ENCODE measurements at places on chromosomes 5 and 9.

DNA sequence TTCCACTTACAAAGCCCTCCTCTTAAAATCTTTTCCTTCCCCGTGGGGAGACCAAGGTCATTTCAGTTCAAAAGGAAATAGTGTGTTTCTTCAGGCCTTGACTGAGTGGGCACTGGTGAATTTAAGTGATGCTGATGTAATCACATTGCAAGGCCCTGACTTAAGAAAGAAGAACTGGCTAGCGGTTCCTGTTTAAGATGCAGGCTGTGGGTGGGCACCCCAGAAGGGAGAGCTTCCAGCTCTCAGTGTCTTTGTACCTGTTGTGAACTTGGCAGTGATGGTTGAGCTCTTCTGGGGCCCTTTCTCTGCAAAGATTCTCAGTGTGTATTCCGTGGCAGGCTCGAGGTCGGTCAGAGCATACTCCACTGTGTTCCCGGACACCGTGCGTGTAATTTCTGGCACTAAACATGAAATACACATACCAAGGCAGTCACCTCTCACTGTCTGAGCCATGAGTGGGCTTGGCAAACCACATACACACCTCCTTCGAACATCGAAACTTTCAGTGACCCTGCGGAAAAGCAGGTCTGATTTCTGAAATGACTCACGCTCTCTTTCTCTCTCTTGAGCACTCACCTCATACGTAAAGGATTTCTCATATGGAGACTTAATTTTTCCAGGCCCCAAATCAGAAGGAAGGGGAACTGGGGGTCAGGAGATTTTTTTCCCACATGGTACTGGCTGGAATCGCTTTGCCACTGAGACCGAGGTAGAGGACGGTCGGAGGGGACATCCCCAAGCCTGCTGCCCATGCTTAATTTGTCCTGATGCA is 81.9 kb downstream of the TNC start:
- DNase-seq: peak; percentile 69

DNA sequence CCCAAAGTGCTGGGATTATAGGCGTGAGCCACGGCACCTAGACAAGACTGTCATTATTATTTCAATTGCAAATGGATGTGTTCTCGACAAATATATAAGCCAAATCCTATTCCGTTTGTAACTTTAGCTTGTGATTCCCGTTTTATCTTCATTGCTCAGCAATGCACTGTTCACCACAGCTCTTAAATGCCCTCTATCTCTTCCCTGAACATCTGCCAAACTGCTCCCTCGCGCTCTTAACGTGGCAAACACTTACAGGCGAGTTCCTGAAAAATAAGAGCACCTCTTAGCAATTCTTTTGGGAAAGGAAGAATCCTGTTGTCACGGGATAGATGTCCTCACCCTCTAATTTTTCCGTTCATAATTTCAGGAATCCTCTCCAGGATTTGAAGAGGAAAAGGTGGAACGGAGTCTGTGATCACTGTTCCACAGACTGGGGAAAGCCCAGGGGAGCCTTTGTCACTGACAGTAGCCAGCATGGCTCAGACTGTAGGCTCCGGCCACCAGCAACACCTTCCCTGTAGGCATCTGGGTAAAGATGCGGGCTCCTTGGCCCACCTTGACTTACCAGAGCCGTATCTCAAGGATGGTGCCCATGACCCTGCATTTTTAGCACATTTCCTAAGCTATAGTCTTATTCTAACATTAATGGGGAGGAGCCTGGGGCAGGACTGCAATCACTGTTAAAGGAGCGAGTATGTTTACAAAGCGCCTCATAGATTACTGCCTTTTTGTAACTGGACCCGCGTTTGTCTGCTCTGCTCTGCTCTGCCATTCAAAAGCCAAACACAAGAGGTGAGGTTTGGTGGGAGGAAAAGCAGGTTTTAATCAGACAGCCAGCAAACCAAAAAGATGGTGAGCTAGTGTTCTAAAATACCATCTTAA is 20.2 kb upstream of the GNPDA1 start:
- no peak for DNase-seq

DNA sequence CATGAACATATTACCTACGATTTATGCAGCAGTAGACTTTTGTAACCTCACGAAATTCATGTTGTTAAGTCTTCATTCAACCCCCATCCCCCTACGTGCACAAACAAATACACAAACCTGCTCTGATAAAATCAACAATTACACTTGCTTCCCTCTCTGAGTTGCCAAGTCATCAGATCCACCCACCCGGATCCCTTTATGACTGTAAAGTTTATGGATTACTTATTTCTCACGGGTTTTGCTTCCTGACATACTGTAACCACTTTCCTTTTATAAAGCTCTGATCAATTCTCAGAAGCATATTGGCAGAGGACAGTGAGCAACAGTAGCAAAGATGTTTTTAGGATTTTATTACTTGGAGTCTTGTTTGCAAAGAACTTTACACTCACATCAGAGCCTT is 70.5 kb downstream of the MLLT3 start:
- DNase-seq: peak; percentile 13

- no peak for DNase-seq
Measured at GRCh38 chr5:9054322-9054721, 491.6 kb downstream of the SEMA5A start.

DNA sequence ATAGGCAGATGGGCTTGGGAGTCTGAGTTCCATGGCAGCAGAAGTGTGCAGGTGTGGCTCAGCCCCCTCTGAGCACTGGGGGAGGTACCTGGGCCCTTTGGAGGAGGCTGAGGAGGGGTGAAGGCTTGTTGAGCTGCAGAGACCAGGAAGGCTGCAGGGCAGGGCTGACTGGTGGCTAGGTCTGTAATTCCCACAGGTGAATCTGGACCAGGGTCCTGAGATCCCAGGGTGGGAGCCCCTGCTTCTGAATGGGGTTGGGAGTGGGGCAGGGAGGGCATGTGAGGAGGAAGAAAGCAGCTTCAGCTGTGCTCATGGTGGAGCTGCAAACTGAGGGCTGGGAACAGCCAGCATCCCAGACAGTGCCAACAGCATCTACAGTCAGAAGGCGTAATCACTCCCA is 111.1 kb downstream of the CACNA1B start:
- DNase-seq: no peak

DNA sequence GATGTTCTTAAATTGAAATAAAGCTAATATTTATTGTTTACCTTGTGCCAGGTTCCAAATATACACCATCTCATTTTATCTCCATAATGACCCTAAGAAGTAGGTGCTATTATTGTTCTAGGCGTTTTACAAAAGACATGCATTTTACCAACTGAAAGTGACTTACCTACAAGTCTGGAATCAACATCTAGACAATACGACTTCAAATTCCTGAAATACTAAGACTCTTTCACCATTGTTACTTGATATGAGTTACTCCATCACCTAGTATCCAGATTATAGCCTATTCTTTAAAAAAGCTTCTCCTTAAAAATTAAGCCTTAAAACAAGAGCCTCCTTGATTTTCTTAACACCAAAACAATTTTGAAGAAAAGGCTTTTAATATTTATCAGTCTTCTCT is 13.3 kb downstream of the HACD4 start:
- no peak for DNase-seq

DNA sequence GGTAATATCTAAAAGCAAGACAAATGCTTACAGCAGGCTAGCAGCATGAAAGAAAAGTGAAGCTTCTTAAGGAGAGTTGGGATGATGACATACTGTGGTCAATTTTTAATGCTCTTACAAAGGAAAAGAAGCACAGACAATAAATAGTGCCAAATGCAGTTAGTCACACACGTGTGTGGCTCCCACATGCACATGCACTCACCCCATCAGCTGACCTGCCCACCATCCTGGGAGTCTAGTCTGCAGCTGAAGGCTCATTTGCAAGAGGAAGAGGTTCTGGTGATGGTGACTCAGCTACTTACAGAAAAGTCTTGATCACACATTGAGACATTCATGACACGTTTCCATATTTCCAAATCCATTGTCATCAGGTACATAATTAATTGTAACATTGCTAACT is 129.3 kb downstream of the MRPL36 start:
- no peak for DNase-seq

GRCh38 chr9:134867917-134868750 is 12.5 kb upstream of the FCN2 start:
- no peak for DNase-seq

DNA sequence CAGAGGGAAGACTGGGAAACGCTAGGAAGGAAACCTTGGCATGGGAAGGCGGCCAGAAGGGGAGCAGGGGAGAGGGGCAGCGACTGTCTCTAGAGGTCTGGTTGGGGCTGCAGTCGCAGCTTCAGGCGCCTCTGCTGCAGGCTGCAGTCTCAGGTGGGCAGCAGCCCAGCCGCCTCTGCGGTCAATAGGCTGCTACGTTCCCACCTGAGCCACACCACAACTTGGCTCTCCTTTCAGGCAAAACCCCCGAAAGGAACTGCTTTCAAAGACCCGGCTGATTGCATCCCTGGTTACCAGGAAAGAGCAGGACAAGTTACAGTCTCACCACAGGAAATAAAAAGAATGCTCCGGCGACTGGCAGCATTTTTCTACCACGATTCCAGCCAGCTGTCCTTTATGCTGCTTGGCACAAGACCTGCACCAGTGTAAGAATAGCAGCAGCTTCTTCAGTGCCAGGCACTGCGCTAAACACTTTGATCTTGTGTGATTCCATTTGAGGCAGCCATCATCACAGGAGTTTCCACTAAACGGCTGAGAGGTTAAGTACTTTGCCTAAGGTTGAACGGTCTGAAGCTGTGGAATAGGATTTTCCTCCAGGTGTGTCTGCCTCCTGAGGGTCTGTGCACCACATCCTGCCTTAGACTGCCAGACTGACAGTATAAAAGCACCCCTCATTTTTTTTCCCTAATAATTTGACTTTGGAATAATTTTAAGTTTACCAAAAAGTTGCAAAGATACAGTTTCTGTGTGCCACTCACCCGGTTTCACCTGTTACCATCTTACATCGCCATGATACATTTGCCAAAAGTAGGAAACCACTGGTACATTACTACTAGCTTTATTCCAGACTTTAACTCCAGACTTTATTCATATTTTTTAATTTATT is 7.5 kb downstream of the RPS14 start:
- DNase-seq: no peak

- DNase-seq: no peak
Measured at GRCh38 chr9:29006628-29007027, 1433.3 kb upstream of the C9orf72 start.

DNA sequence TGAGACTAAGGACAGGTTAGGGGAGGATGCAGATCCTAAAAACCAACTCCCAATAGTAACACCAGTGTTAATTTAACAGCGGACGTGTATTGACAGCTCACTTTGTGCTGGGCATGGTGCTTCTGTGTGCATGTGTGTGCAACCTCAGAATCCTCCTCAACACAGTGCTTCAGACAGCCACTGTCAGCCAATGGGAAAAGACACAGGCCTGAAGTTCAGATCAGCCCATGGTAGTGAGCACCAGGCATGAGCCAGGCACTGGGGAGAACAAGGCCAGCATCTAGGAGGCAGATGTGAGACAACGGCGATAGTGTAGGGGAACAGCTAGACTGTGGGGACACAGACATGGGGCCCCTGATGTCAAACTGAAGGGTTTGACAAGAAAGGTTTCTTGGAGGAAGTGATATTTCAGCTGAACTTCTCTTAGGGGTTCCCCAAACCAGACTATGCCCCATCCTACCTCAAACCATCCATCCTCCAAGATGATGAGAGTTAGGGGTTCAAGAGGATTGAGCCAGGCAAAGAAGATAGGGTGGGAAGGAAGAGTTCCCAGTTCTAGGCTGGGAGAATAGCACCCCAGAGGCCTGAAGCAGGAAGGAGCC is 71.5 kb upstream of the PSD2 start:
- DNase-seq: no peak

DNA sequence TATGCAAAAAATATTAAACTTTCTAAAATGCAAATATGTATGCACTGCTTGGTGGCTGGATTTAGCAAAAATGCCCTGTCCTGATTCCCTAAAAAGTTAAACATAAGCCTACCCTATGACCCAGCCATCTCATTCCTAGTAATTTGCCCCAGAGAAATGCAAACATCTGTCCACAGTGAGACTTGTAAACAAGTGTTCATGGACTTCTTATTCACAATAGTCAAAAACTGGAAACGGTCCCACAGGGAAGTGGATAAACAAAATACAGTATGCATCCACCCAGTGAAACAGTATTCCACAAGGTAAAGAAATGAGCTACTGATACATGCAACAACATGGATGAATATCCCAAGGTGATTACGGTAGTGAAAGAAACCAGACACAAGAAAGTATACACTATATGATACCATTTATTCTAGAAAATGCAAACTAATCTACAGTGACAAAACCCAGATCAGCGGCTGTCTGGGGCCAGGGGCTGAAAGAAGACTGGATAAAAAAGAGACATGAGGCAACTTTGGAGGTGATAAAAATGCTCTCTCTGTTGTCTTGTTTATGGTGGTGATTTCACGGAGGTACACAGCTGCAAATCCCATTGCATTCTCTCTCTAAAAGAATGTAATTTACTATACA is 277.3 kb downstream of the GLIS3 start:
- no peak for DNase-seq

- DNase-seq: no peak
Measured at GRCh38 chr9:26341545-26341944, 551.1 kb downstream of the CAAP1 start.

DNA sequence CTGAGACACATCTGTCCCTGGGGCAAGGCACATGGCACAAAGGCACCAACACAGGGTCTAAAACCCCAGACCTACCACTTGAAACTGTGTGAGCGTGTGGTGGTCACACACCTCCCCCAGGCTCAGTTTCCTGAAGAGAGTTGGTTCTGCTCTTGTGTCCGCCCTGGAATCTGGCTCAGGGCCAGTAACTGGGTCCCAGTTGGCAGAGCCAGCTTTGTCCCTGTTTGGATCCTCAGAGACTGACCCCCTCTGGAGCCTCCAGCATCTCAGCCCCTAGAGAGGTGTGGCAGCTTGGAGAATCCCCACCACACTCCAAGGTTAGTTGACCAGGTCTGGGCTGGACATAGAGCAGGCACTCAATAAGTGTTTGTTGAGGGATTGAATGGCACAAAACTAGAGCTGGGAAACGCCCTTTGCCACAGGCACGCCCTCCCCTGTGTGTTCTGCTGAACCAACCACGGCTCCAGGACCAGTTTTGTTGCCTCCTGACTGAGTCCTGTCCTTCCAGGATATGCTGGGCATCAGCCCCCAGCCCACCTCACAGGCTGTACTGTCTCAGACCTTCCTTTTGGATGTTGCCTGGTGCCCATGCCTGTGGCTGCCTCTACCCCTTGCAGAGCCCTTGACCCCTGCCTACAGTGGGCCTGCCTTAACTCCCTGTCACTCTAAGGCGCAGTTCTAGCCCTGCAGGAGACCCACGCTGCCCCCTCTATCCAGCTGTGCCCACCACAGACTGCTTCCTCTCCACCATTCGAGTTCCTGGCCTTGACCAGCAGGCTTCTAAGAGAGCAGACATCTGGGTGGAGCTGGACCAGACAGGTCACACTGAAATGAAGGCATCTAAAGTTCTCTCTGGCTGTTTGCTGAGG is 3.8 kb upstream of the PDLIM4 start:
- DNase-seq: peak; percentile 10

- DNase-seq: no peak
Measured at GRCh38 chr5:168260353-168261226, 30.9 kb upstream of the WWC1 start.

All from GM10248 (cell line).